ENCODE measurements at places on chromosomes 13 and 19.

GRCh38 chr19:10812902-10813404 lies 23.1 kb downstream of the TMED1 start:
- H3K4me3 ChIP-seq, result no peak overlapping the region
- H3K27me3 ChIP-seq, result no peaks in the 10 kb centered on the region
- no peak for DNase-seq
- no peak overlapping the region for H3K27ac ChIP-seq

- H3K27ac ChIP-seq, result peak overlapping the region; percentile 34
- H3K27me3 ChIP-seq, result no peaks in the 10 kb centered on the region
- H3K36me3 ChIP-seq, result peaks cover 6% of the 10 kb centered on the region
- H3K4me1 ChIP-seq, result peaks cover 75% of the 10 kb centered on the region
- no peak overlapping the region for H3K4me3 ChIP-seq
Observed at GRCh38 chr19:15291089-15291488, 41.2 kb downstream of the BRD4 start.

- no peak overlapping the region for H3K4me3 ChIP-seq
- H3K36me3 ChIP-seq, result no peaks in the 10 kb centered on the region
- no peaks in the 10 kb centered on the region for H3K4me1 ChIP-seq
- H3K27me3 ChIP-seq, result no peaks in the 10 kb centered on the region
Observed at GRCh38 chr19:15633082-15633835, 7.4 kb upstream of the CYP4F3 start.

- no peaks in the 10 kb centered on the region for H3K27me3 ChIP-seq
- H3K4me3 ChIP-seq, result no peak overlapping the region
- DNase-seq, result no peak
- H3K4me1 ChIP-seq, result no peaks in the 10 kb centered on the region
Observed at GRCh38 chr13:65461590-65461989, 1768.5 kb downstream of the PCDH9 start.

DNA sequence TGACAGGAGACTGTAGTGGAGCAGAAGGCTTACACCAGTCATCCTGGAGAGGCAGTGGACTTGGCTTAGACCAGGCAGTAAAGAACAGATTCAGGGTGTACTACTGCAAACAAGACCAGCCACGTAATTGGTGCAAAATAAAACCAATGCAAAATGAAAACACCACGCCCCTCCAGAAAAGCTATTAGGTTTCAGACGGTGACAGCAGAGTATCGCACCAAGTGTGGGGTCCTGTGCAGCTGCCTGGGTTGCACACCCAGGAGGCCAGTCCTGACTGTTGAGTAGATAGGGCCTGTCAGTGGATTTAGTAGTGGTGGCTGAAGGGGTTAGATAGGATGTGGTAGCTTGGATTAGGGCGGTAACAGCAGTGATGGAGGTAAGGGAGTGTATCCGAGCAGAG lies 5.4 kb upstream of the PRKACA start:
- no peak overlapping the region for H3K27ac ChIP-seq
- H3K4me1 ChIP-seq, result peaks cover 16% of the 10 kb centered on the region
- H3K4me3 ChIP-seq, result no peak overlapping the region
- H3K27me3 ChIP-seq, result no peaks in the 10 kb centered on the region

DNA sequence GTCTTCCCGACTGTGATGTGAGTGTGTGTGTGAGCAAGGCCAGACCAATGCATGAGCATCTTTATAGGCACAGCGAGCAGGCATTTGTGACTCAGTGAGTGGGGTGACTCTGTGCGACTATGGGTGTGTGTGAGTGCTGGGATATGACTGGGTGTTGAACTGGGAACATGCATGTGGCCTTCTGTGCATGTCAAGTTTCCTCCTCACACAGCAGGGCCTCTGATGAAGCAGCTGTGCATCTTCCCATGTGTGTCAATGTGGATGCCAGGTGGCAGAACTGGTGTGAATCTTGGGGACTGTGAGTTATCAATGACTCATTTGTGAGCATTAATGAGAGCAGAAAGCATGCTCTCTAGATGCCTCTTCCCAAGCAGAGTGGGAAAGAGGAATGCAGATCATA lies 12.1 kb upstream of the LGALS14 start:
- no peak overlapping the region for H3K4me3 ChIP-seq
- peak overlapping the region; percentile 47 for H3K27ac ChIP-seq
- peaks cover 19% of the 10 kb centered on the region for H3K4me1 ChIP-seq
- H3K36me3 ChIP-seq, result no peaks in the 10 kb centered on the region

DNA sequence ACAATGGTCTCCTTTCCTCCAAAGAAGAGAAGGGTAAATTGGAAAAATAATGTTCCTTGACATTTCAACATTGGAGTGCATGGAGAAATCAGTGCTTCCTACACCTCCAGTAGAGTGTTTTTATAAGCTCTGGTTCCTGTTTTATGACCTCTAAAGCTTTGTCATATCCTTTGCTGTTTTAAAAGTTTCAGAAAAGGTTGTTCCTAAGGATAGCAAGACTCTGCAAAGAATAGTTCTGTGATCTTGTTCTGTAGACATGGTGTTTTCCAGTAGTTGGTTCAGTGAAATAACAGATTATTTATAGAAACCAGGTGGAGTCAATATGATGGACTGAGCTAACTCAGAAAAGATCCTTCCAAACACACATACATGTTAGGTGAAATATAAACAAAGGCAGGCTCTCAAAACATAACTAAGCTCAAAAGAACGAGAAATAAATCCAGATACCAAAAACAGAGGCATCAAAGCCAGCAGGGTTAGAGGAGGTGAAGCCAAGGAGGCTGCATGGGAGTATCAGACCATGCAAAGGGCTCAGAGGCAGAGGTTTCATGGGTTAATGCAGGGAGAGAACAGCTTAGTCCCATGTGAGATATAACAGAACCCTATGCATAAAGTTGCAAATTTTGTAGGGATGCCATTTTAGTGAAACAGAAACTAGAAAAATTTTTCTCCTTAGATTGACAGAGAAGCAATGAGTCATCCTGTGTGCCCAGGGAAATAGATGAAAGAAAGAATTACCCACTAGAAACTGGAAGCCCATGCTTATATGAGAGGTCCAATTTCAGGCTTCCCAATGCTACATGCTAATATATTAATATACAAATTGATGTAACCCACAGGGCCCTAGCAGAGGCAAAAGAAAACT lies 44.3 kb downstream of the SHISA2 start:
- no peaks in the 10 kb centered on the region for H3K36me3 ChIP-seq
- H3K4me3 ChIP-seq, result no peak overlapping the region
- H3K27ac ChIP-seq, result no peak overlapping the region

- H3K36me3 ChIP-seq, result no peaks in the 10 kb centered on the region
- no peak overlapping the region for H3K4me3 ChIP-seq
- no peaks in the 10 kb centered on the region for H3K4me1 ChIP-seq
Observed at GRCh38 chr13:48631441-48631840, 22.3 kb upstream of the CYSLTR2 start.

DNA sequence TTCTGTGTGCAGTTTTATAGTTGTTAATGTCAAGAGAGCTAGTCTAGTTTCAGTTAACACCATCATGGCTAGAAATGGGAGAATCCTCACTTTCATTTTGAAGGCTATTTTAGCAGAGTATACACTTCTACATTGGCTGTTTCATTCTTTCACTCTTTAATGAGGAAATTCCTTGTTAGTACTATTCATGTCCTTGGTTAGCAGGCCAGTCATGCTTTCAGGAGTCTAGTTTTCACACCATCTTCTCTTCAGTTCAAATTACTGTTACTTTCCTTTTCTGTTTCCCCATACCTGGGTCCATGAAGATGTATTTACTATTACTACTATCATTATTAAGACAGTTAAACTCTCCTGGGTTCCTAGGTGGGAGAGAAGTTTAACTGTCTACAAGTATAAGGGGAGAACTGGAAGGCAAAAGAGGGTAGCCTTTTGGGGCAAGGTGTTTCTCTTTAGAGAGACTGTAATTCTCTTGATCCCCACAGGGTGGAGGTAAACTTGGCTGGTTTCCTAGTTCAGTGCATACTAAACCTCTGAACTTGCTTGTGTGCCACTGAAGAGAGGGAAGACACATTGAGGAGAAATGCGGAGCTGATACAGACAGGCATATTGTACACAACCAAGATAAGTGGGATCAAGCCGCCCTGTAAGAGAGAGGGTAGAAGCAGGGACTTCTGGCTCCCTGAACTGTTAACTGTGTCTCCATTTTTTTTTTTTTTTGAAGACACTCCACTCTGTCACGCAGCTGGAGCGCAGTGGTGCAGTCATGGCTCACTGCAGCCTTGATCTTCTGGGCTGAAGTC lies 41.3 kb upstream of the IGFL4 start:
- H3K4me1 ChIP-seq, result no peaks in the 10 kb centered on the region
- DNase-seq, result peak; percentile 8
- H3K27ac ChIP-seq, result no peak overlapping the region

DNA sequence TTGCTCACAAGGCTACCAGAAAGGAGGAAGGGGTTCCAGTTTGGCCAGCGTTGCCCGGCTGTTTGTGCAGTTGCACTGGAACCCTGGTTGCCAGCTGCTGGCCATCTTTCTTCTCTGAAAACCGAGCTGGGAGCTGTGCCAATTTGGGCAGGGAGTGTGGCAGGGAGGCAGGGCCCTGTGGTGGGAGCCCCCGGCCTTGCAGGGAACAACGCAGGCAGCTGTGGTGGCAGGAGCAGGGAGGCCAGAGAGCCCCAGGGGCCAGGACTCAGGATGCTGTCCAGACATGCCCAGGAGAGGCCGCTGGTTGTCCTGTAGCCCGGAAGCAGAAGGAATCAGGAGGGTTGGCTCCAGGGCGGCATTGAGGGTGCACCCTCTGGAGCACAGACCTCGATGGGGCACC lies 4.8 kb downstream of the KMT5C start:
- H3K4me1 ChIP-seq, result peaks cover 4% of the 10 kb centered on the region
- no peak overlapping the region for H3K4me3 ChIP-seq
- H3K27me3 ChIP-seq, result no peaks in the 10 kb centered on the region
- H3K36me3 ChIP-seq, result no peaks in the 10 kb centered on the region
- no peak for DNase-seq
- H3K27ac ChIP-seq, result no peak overlapping the region

DNA sequence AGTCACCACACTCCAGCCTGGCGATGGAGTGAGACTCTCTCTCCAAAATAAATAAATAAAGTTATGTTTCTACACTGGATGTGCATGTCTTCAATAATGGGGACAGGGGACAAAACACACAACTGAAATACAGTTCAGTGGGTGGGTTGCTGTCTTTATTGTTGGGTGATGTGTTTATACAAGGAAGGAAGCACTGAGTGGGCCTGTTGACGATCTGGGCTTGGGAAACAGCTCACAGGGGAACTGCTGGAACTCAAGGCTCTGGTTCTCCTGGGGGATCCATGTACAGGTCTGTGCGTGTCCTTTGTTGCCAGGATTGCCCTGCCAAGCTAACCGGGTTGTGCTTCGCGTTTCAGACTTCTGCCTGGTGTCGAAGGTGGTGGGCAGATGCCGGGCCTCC lies 18.9 kb downstream of the SPINT2 start:
- DNase-seq, result no peak
- no peak overlapping the region for H3K4me3 ChIP-seq
- H3K4me1 ChIP-seq, result peaks cover 8% of the 10 kb centered on the region
- no peak overlapping the region for H3K27ac ChIP-seq
- no peaks in the 10 kb centered on the region for H3K36me3 ChIP-seq

- H3K4me1 ChIP-seq, result peaks cover 19% of the 10 kb centered on the region
- H3K27me3 ChIP-seq, result no peaks in the 10 kb centered on the region
- no peak overlapping the region for H3K4me3 ChIP-seq
- no peak overlapping the region for H3K27ac ChIP-seq
Observed at GRCh38 chr19:17347361-17347760, 10.0 kb downstream of the GTPBP3 start.

DNA sequence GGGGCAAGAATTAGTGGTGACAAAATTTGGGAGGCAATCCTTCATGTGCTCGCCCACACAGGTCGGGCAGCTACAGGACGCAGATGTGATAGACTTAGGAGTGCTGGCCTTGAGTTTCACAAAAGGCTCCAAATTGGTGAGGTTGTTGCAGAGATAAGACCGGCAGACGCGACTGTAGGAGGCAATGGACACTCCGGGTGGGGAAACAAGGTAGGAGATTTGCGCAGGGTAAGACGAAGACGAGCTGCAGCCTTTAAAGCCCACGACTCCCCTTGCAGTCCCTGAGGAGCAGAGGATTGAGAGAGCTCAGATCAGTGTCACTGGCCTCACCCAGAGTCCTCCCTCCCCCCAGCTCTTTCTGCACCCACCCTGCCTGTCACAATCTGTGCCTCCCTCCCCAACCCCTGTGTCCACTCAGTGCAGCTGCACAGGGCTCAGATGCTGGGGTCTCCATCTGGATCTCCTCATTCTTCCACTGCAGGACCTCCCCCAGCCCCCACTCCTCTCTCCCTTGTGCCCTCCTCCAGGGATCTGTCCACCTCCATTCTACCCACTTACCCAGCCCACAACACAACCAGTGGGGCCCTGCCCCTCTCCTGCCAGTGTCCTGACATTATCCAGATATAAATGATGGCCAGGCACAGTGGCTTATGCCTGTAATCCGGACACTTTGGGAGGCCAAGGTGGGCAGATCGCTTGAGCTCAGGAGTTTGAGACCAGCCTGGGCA lies 6.3 kb downstream of the LYPD4 start:
- H3K4me1 ChIP-seq, result no peaks in the 10 kb centered on the region
- H3K36me3 ChIP-seq, result no peaks in the 10 kb centered on the region
- H3K27me3 ChIP-seq, result 0 out of 2 replicates have a peak, but pooled peaks cover 4% of the 10 kb centered on the region
- no peak overlapping the region for H3K4me3 ChIP-seq
- DNase-seq, result no peak

DNA sequence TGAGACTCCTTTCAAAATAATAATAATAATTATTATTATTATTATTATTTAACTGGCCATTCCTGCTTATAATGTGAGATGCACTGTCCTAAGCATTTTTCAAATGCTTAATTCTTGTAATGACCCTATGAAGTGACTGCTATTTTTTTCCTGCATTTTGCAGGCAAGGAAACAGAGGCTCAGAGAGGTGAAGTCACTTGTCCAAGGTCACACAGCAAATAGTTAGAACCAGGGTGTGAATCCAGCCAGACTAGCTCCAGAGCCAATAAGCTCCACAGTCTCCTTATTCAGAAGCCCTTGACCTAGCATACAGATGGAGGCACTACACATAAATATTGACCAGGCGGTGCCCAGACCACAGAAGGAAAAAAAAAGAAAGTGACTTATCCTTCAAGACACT lies 77.5 kb upstream of the CACNA1A start:
- H3K27ac ChIP-seq, result no peak overlapping the region
- H3K4me3 ChIP-seq, result no peak overlapping the region
- no peak for DNase-seq

DNA sequence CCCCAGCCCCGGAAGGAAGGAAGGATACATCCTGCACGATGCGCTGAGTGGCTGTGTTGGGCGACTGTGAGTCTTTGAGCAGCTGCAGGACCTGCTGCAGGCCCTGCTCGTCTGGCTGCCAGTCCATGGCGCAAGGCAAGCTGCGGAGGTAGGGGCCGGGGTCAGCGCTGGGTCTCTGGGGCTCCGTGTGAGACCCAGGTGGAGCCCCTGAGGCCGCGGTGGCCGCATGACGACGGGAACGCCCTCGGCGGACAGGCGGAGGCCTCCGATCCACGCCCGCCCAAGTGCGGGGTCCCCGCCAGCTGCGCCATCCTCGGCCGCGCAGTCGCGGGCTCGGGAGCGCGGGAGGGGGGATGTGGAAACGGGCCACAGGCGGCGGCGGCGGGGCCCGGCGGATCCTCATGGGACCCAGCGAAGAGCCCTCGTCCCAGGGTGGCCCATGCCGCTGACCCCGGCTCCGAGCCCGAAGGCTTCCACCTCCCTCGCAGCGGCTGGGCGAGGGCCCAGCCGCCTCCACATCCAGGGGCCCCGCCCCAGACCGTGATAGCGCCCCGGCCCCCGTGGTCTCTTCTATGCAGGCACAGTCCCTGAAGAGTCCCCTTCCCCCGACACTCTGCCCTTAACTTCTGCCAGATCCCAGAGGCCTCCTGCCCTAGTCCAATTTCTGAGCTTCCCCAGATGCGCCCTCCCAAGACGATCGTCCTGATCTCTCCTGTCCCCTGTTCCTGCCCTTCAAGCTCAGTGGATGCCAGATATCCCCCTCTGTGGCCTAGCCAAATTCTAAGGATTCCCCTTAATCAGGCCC lies 2.7 kb downstream of the TNPO2 start:
- no peaks in the 10 kb centered on the region for H3K27me3 ChIP-seq
- no peak for DNase-seq
- peak overlapping the region; percentile 98 for H3K4me3 ChIP-seq
- peaks cover 12% of the 10 kb centered on the region for H3K36me3 ChIP-seq
